CD4-positive, alpha-beta T cell (primary cell): ENCODE measurements at places on chromosomes 7 and 10.

- DNase-seq: no peak
These were observed 53.9 kb upstream of the IL6 start for GRCh38 chr7:22672846-22673680.

DNA sequence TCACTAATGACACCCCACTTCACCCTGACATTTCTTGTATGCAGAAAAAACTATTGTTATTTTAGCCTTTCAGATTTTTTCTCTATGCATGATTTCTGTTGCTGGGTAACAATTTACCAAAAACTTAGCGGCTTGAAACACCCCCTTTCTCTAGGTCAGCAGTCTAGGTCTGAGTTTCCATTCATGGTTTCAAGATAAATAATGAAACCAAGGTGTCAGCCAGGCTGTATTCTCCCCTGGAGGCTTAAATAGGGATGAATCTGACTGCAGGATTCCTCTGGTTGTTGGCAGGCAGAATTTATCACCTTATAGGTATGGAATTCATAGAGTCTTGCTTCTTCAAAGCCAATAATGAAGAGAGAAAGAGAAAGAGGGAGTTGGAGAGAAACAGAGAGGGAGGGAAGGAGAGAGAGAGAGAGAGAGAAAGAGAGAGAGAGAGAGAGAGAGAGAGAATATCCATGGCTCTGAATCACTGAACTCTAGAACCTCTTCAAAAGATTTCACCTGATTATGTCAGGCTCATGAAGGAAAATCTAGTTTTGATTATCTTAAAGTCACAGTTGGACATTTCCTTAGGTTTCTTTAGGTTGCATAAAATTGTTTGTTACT is 1224.6 kb upstream of the LRRTM3 start:
- no peak for DNase-seq

- no peak for DNase-seq
These were observed 993 bp downstream of the ZC3HAV1 start for GRCh38 chr7:139108266-139109187.

DNA sequence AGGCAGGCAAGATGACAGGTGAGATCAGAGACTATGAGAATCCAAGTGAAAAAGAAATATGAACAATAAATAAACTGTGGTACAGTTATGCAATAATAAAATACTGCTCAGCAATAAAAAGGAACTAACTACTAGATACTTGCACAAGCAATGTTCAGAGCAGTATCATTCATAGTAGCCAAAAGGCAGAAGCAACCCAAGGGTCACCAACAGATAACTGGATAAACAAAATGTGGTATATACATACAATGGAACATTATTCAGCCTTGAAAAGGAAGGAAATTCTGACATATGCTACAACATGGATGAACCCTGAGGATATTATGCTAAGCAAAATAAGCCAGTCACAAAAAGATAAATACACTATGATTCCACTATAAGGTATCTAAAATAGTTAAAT is 76.9 kb upstream of the KCNIP2 start:
- DNase-seq: no peak

- no peak for DNase-seq
These were observed 54.0 kb downstream of the ADAM12 start for GRCh38 chr10:126334272-126334671.

- no peak for DNase-seq
These were observed 5.8 kb downstream of the SYNPO2L start for GRCh38 chr10:73649876-73650536.

- no peak for DNase-seq
These were observed 3.0 kb downstream of the UCMA start for GRCh38 chr10:13231190-13231589.

DNA sequence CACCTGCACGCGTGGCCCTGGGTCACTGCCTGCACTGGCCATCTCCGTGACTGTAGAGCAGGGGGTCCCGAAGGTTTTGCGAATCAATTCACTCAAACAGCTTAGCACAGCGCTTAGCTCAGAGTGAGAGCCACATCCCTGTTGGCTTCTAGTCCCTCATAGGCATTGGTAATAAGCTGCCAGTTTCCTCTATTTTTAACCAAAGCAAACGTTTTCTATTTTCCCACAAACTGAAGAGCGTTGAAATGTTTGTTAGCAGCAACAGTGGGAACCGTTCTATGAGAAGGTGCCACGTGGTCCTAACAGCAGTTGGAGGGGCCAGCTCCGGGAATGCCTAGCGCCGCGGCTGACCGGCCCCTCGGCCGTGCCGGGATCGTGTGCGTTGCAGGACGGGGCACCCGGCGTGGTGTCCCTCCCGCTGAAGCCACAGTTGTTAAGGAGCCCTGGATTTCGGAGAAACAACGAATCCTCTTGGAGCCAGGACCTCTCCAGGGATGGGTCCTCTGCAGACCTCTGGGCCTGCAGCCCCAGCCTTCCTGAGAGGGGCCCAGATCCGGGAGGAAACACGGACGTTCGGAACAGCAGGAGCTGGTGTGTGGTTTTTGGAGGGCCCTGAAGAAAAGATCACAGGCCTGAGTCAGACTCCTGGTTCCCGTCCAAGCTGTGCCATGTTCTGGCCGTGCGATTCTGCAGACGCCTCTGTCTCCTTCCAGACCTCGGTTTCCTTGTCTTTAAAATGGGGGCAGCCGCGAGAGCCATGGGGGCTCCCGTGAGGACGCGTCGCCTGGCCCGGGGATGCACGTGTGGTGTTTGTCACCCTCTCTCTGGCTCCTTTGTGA is 40.3 kb downstream of the FAM20C start:
- DNase-seq: no peak

DNA sequence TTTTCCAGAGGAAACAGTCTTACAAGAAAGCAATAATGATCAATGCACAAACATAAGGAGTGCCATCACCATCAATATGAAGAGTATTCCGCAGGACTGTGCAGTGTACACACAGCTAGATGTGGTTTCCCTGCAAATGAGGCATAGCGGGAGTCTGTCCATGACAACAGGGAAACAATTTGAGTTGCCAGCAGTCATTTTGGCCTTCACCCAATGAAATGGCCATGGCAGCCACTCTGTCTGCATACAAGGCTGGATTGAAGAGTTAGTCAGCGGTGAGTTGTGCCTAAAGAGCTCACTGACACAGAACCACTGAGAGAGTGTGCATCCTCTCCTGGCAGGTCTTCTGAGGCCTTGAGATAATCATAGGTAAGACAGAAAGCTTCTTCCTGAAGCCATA is 303.3 kb downstream of the IPMK start:
- no peak for DNase-seq

- DNase-seq: no peak
These were observed 74.5 kb downstream of the ZNF22 start for GRCh38 chr10:45075216-45075615.

DNA sequence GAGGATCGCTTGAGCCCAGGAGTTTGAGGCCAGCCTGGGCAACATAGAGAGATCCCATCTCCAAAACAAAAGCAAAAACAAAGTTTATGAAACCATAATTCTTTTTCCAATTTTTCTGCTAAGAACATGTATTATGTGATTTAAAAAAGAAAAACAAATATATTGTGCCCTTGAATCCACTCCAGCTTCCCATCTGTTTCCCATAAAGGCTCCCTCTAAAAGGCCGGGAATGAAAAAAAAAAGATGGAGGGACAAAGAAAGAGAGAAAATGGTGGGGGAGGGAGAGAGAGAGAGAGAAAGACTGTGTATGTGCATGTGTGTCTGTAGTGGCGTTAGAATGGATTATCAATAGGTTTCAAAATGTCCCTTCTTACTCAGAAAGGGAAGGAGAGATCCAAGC is 20.5 kb upstream of the GSDME start:
- no peak for DNase-seq

DNA sequence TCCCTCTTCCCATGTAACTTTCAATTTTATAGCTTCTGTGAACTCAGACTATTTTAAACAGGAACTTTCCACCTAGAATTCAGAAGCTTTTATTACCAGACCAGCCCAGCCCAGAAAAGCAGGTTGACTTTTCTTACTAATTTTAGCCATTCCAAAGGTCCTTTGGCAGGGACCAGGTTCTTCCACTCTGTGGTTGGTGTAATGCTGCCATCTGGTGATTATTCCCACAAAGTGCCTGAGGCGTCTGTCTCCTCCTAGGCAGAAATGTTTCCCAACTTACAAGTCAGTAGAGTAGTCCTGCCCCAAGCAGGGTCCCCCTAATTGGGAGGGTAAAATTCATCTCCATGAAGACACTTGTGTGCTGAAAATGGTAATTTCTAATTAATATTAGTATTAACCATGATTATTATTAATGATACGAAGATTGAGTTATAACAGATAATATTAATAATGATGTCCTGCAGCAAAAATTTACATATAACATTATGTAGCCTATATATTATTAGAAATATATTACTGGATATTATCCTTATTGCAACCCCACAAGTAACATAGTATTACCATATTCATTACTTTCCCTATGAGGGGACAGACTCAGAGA is 53.0 kb upstream of the PPP1R17 start:
- DNase-seq: no peak

GRCh38 chr10:87775766-87776165 is 42.3 kb downstream of the ATAD1 start:
- DNase-seq: no peak

- no peak for DNase-seq
These were observed 92.0 kb downstream of the SFMBT2 start for GRCh38 chr10:7318836-7319235.

DNA sequence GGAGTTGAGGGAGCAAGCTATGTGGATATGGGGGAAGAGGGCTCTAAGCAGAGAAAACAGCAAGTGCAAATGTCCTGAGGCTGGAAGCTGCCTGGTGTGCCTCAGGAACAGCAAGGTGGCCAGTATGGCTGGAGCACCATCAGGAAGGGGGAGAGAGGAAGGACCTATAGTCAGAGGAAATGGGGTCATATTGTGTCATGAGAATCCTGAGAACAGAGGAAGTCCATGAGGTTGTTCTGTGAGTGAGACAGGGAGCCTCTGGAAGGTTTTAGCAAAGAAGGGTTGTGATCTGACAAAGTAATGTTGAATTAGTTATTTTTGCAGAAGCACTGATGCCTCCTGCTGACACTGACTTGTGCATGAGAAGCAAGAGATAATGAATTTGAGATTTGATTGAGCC is 204.3 kb downstream of the PTEN start:
- DNase-seq: no peak

- DNase-seq: no peak
These were observed 379.6 kb downstream of the OTUD1 start for GRCh38 chr10:23818484-23818883.

DNA sequence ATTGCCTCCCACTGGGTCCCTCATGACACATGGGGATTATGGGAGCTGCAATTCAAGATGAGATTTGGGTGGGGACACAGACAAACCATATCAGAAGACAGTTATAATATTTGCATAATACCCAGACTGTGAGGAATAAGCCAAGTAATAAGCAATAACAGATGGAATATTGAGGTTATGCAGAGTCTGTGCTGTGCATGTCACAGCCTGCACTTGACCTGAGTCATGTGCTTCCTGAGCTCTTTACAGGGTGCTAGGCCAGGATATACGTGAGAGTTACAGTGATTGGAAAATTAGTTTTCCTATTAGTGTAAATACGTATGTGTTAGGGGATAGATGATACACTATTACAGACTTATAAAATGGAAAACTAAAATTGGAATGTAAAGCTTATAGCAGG is 288.7 kb downstream of the SDK1 start:
- DNase-seq: no peak

DNA sequence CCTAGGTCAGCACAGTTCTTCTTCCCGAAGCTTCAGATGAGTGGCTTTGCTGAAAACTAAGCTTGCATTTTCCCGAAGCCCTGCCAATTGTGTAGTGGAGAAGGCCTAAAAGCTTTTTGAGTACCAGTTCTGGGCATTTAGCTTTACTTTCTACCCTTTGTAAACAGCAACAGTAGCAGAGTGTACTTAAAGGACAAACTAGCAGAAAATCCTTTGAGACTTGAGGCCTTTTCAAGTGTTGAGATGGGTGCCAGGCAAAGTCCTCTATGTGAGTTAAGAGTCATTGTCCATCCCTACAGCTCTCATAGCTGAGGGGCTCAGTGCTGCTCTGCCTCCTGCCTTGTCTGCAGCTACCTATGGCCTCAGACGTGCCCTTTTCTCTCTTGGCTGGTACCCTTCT is 368.2 kb downstream of the CCSER2 start:
- DNase-seq: no peak

DNA sequence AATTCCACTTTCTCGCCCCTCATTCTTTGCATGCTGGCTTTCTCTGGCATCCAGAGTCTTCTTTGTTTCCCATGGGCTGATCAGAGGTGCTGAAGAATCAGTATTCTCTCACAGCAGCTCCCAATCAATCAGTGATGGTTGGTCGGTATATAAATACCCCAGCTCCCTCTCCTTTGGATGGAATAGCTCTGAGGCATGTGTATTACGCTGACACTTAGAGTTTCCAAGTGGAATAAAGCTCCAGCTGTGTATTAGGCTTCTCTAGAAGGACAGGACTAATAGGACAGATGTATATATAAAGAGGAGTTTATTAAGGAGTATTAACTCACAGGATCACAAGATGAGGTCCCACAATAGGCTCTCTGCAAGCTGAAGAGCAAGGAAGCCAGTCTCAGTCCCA is 218.3 kb upstream of the GRB10 start:
- no peak for DNase-seq

DNA sequence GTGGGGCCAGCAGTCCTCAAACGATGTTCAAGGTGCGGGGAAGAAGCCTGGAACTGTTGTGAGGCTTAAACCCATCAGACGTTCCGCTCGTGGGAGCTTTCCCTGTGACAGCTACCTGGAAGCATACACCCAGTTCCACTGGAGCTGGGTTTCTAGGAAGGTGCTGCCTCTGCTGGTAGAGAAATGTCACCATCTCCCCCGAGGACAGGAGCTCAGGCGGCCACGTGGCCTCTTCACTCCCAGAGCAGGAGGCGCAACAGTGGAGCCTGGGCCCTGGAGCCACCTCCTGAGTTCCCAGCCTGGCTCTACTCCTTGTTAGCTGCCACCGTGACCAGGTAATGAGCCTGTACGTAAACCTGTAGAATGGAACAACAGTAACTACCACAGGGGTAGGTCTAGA is 156.1 kb downstream of the ADARB2 start:
- no peak for DNase-seq

GRCh38 chr10:17001961-17002749 is 127.5 kb downstream of the CUBN start:
- DNase-seq: peak; percentile 38

- DNase-seq: no peak
These were observed 84.0 kb downstream of the SEMA3D start for GRCh38 chr7:85102813-85103350.

GRCh38 chr7:157799076-157799685 is 462.4 kb downstream of the DNAJB6 start:
- no peak for DNase-seq

DNA sequence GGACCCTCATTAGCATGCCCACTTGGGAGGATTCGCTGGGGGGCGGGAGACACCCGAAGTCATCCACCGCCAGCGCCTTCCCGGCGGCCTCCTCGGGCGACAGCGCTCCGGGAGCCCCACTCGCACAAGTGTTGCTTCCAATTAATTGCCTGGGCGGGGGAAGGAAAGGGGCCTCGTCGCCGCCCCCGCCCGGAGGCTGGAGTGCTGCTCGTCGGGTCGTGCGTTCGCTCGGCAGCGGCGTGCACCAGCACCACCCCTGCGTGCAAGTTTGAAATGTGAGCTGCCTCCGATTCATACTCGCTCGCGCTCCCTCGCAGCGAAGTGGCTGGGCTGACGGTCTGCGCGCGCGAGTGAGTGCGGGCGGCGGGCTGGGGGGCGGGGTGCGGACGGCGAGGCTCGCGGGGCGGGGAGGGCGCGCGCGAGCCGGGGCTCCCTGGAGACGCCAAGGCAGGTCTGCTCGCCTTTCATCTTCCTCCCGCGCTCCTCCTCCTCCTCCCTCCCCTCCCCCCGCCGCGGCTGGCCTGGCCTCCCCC is 104.6 kb upstream of the PPIF start:
- DNase-seq: peak; percentile 79

GRCh38 chr7:44046321-44047061 is 2.0 kb downstream of the DBNL start:
- no peak for DNase-seq
